ENCODE measurements at places on chromosomes 6 and 20.

DNA sequence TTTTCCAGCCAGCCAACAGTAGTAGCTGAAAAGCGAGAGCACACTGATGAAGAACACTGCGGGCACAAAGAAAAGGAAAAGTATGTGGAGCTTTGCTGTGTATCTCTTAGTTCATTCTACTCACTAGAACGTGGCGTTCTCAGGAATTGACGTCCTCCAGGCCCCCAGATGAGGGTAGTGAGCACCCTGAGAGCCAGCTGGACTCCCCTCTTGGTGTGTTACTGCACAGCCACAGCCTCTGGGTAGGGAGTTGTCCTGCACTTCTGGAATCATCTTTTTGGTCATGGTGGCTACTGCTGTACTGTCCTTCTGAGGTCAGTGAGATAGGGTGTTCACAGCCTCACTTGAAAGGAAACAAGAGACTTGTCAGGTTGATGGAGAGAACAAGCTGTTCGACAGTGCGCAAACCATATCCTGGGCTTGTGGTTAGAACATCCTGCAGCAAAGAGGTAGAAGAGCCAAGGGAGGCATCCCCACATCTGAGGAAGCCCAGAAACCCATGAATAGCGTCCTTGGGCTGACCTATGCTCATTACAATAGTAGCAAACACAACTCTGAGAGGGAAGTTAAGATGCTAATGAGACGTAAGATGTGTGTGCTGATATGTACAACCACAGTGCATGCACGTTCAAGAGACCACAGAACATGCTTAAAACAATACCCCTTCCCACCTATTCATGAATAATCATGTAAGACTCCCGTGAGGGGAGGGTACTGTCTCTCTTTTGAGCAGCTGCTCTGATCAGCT is 14.6 kb upstream of the HLA-F start:
- no peak for DNase-seq

DNA sequence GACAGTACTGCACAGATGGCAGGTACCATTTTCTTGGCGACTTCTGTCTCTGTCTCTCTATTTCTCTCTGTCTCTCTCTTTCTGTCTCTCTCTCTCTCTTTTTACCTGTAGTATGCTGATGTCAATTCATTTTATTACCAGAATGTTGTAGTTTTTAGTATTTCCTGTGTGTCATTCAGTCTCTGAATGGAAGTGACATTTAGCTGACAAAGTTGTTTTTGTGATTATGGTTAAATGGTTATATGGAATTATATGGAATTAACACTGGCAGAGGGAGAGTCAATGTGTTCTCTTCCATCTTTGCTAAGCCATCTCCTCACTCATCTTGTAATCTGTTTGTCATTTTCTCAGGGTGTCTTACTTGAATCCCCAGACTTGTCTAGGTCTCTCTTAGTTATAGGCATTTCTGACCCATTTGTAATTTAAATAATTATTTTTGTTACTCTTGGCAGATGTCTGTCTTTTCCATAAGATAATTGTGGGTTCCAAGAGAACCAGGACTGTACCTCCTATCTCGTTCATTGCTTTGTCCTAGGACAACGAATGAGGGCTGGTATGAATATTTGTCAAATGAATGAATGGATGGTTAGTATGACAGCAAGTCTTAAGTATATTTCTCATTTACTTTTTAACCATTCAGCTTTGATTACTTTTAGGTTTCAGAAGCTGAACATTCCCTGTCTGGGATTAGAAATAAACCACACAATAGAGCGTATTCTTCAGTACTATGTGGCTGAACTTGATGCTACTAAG is 64.4 kb downstream of the DNAH8 start:
- DNase-seq, result no peak

- no peak for DNase-seq
Measured at GRCh38 chr6:97703661-97704060, 420.6 kb upstream of the MMS22L start.

DNA sequence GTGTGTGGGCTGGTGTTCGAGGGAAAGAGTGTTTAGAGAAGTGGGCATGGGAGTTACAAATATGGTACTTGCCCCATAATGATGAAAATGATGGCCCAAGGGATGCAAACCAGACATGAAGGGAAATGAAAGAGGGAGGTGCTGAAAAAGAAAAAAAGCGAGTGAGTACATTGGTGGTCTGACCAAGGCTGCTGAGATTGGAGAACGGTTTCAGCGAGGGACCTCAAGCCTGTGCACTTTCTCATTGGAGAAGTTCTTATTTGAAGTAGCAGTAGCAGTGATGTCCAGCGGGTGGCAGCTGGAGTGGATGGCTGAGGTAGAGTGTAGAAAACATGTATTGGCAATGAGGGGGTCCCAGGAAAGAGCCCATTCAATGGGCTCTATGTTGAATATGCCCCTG is 54.8 kb downstream of the TNFAIP3 start:
- no peak for DNase-seq
